ENCODE measurements at places on chromosomes 12 and 14.

- DNase-seq = no peak
These were observed 10.8 kb downstream of the RIMBP2 start for GRCh38 chr12:130705178-130705822.

GRCh38 chr12:40192704-40193255 lies 32.0 kb upstream of the LRRK2 start:
- DNase-seq = no peak

DNA sequence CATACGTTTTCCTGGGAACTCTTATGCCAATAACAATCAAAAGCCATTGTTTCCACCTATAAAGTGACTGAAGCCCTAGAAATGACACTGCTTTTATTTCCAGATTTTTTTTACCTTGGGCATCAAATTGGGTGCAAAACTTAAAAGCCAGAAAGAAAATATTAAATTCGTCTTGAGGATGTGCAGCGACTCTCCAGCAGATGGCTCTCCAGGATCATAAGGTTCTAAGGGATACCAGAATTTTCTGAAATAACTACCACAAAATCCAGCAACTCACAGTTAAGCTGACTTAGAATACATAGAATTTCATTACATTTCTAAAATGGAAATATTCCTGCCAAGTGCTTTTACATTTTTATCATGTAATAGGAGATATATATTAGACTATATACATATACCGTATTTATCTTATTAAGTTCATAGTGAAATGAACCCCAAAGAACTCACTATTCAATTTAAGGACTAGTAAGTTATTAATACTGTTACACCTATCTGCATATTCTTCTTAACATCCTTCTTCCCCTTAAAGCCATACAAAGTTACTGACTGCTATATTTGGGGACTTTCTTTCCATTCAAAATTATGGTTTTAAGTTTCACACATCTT lies 44.0 kb downstream of the ARMH4 start:
- DNase-seq = no peak

- no peak for DNase-seq
These were observed 42.8 kb downstream of the TSPAN9 start for GRCh38 chr12:3119756-3120601.

DNA sequence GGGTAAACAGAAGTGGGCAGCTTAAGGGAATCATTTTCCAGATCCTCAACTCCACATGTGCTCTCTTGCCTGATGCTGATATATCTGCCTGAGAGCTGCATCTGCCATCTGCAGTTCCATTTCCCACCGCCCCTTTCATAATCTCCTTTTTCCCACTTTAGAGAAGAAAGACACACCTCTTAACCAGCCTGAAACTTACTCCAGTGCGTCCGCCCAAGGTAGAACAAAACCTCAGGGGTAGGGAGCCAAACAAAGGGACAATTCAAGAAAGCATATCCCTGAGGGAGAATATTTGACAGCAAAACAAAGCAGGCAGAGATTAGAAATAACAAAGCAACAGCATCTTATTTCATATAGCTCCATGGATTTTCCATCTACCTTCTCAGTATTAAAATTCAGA lies 4.3 kb downstream of the MDM1 start:
- no peak for DNase-seq

DNA sequence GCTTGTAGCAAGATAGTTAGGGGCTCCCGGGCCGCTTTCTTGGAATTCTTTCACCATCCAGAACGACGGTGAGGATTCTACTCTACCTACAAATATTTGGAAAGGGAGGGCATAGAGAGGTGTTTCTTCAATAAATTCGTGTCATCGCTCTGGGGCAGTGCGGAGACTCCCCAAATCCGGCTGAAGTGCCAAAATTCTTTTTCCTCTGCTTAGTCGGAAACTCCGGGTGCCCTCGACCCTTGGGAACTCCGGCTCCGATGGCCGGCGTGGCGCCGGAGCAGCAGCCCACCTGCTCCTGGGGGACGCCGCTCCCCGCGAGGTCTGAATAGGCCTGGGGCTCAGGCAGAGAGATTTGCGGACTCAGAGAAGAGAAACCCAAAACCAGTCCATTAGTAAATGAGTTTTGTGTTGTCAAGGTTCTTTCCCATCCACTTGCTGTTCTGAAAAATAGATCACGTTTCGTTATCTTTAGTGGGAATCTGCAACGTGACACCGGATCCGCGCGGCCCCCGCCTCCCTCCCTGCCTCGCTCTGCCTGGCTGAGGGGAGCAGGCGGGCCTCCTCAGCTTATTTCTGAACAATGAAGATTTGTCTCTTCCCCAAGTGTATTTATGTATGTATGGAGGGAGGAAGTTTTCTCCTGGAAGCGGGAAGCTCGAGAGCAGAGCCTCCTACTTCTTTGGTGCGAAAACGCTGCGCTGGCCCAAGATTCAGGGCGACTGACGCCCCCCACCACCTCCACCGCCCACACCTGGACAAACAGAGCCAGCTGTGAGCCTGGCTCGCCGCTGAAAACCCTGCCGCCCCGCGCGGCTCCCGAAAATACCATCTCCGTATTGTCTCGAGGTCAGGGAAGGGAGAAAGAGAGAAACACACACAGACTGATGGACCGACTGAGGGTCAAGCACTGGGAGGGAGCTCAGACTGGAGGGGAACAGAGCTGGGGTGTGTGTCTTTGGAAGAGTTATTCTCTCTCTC lies 3.7 kb upstream of the SIX1 start:
- DNase-seq = no peak

- no peak for DNase-seq
These were observed 44.8 kb downstream of the SSPN start for GRCh38 chr12:26239852-26240815.

DNA sequence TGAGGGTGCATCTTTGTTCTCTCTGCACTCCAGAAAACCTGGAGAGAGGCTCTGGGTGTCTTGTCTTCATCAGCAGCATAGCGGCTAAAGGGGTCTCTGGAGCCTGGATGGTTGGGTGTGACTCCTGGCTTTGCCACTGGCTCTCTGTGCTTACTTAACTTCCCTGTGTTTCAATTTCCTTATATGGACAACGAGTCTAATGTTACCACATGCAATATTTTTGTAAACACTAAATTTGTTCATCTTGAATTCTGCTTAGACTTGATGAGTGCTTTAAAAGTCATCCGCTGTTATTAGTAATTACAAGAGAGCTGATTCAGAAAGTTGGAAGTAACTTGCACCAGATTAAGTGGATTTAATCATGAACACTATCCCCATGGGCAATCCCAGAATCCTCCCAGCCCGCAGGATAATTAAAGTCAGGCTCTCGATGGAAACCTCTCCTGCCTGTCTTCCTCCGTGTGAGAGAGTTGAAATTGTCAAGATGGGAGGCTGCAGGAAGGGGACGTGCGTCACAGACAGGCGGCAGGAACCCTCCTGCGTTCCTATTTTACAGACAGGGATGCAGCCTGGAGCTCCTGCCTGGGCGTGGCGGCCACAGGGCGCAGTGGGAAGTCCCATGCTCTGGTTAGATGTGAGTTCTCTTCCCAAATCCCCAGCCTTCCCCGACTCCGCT lies 201.2 kb downstream of the TTC8 start:
- no peak for DNase-seq

GRCh38 chr12:1044199-1044598 lies 53.2 kb downstream of the ERC1 start:
- no peak for DNase-seq

DNA sequence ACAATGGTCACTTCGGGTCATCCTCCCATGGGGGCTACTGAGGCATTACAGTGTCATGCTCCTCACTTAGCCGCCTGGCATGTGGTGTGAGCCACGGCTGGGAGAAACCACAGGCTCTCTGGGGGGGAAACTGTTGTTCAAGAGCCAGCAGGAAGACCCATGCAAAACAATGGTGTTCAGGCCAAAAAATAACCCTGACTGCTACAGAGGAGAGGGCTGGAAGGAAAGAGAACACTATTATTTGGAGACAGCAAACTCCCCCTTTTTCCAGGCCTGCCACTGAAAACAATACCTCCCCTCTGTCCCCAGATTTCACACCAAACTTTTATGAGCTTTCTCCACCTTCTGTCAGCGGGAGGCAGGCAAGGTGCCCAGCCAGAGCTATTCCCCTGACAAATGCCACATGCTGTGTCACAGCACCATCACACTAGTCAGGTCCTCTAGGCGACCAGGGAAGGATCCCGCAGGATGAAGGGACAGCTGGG lies 83.7 kb downstream of the CHGA start:
- DNase-seq = no peak

- no peak for DNase-seq
These were observed 1.4 kb downstream of the PUS1 start for GRCh38 chr12:131930510-131930909.

Measured in stimulated activated CD4-positive, alpha-beta T cell treated with anti-CD3 and anti-CD28 coated beads, Interleukin-12 subunit alpha, Interleukin-12 subunit beta, amount 100 ng/mL, for 24 hours (primary cell).